ENCODE measurements at places on chromosomes 7 and 10. TPM values are rescaled to one million over a fixed set of nuclear protein-coding genes. Genes with fewer than 3 reads are reported as not detected.

The GPER1 gene
- total RNA-seq: 0.79 TPM

The OR2A1 gene
- not detected for total RNA-seq

The ATRNL1 gene
- 0.25 TPM for total RNA-seq

The LRRTM3 gene
- not detected for total RNA-seq

The SLC18A3 gene
- not detected for total RNA-seq

The BMI1 gene
- 41.1 TPM for total RNA-seq

The FRMPD2 gene
- total RNA-seq: not detected

The TMEM139 gene
- total RNA-seq: 1.2 TPM

The SGCE gene
- 58.1 TPM for total RNA-seq

The CUZD1 gene
- 0.94 TPM for total RNA-seq

The SEMA4G gene
- total RNA-seq: 7.2 TPM

The KLF14 gene
- 0.05 TPM for total RNA-seq

The GSTO2 gene
- total RNA-seq: 2.2 TPM

The OR2A42 gene
- not detected for total RNA-seq

The ELAPOR2 gene
- 0.14 TPM for total RNA-seq

The SERPINE1 gene
- total RNA-seq: 846 TPM

The SEPHS1 gene
- 70.7 TPM for total RNA-seq

The ZPBP gene
- total RNA-seq: not detected

The NEUROG3 gene
- not detected for total RNA-seq

The SOSTDC1 gene
- not detected for total RNA-seq

The PHYHIPL gene
- total RNA-seq: 0.54 TPM

The VWC2 gene
- total RNA-seq: not detected

The SLC39A12 gene
- total RNA-seq: not detected

The SLC26A5 gene
- not detected for total RNA-seq

The CDC14C gene
- total RNA-seq: not detected

The CC2D2B gene
- total RNA-seq: not detected

The KIAA1217 gene
- 3.1 TPM for total RNA-seq

The GIMAP4 gene
- not detected for total RNA-seq

Measured in A549 treated with DMSO at 1 μM for 4 hours (cell line).